ENCODE measurements at places on chromosomes 4 and X.

DNA sequence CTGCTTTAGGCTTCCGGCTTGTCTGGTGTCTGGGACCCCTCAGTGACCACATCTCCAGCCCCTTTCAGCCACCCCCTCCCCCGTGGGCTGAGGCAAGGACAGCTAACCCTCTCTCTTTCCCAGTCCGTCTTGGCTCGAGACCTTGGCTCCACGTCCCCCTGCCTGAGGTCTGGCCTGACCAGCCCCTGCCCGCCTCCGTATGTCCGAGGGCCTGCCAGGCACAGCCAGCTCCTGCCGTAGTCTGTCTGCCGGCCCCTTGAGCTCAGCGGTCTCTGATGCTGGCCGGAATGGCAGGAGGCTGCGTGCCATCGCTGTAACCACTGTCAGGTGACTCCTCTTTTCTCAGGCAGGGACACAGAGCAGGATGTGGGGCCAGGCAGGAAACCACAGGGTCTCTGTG lies 73.3 kb upstream of the LRPAP1 start:
- DNase-seq, result no peak

DNA sequence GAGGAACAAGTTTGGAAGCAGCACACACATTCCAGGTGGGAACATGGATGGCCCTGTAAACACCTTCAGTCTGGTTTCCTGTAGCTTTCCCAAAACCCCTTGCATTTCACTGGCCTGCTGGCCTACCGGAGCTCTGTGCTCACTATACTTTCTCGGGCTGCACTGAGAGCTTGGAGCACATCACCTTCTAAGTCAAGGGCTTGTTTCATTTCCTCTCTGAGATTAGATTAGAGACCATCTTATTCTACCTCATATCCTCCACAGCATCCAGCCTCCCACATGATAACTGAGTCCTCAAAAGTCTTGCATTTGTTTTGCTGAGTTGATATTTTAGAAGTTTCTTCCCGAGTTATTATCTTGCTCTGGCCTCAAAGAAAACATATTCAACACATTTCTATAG lies 147.7 kb downstream of the RASL11B start:
- no peak for DNase-seq

DNA sequence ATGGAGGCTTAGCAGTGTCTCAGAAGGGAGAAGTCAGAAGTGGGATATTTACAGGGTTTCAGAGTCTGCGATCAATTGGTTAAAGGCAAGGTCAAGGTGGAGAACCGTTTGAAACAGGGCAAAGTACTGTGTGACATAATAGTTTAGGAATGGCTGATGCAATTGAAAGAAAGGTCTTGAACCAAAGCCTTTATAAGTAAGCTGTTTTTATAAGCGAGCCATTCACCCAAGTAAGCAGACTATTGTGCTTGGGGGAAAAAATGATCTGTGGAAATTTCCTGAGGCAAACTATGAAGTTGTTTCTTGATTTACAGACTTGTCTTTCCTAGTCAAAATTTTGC lies 327.3 kb downstream of the CAMK2D start:
- DNase-seq, result no peak

DNA sequence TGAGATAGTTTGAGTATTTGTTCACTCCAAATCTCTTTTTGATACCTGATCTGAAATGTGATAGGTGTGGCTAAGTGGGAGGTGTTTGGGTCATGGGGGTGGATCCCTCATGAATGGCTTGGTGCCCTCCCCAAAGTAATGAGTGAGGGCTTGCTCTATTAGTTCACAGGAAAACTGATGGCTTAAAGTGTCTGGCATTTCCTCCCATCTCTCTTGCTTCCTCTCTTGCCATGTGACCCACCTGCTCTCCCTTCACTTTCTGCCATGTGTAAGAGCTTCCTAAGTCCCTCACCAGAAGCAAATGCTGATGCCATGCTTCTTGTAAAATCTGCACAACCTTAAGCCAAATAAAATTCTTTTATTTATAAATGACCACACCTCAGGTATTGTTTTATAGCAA lies 61.1 kb downstream of the MAD2L1 start:
- no peak for DNase-seq

DNA sequence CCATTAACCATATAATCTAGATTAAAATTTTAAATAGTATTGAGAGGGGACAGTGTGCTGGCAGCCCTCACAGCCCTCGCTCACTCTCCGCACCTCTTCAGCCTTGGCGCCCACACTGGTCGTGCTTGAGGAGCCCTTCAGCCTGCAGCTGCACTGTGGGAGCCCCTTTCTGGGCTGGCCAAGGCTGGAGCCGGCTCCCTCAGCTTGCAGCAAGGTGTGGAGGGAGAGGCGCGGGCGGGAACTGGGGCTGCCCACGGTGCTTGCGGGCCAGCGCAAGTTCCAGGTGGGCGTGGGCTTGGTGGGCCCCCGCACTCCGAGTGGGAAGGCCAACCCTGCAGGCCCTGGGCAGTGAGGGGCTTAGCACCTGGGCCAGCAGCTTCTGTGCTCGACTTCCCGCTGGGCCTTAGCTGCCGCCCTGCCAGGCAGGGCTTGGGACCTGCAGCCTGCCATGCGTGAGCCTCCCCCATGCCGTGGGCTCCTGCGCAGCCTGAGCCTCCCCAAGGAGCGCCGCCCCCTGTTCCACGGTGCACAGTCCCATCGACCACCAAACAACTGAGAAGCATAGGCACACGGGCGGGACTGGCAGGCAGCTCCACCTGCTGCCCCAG lies 32.8 kb upstream of the CFAP299 start:
- no peak for DNase-seq

DNA sequence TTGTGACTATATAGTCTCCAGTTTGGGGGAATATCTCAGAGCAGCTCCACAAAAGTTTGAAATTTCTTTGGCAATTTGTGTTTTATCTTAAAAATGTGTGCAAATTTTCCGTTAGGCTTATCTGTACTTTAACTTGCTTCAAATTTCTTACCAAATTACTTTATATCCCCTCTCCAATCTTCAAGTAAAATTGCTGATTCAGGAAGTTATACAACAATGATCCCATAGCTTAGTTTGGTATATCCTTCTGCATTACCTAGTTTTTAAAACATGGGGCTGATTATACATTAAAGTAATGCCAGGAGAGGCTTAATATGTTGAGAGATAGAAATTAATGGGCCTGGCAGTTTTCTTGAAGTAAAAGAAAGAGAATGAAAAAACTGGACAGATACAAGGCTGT lies 66.6 kb downstream of the TAF1 start:
- no peak for DNase-seq

- DNase-seq, result no peak
Observed at GRCh38 chr4:65968831-65969558, 298.7 kb upstream of the EPHA5 start.

DNA sequence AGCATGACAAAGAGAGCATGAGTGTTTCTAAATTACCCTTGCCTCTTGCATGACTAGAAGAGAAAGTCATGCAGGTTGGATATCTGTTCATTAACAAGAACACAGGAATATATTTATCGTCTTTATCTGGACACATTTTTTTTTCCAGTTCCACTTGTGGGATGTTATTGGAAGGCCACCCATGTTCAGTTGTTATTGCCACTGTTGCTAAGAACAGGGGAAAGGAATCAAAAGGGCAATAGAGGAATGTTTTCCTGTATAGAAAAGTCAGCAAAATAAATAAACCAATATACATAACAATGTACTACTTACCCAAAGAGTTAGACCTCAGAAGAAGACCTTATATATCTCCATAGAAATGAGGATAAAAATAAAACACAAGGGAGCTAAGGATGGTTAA lies 270.1 kb downstream of the QDPR start:
- DNase-seq, result no peak

DNA sequence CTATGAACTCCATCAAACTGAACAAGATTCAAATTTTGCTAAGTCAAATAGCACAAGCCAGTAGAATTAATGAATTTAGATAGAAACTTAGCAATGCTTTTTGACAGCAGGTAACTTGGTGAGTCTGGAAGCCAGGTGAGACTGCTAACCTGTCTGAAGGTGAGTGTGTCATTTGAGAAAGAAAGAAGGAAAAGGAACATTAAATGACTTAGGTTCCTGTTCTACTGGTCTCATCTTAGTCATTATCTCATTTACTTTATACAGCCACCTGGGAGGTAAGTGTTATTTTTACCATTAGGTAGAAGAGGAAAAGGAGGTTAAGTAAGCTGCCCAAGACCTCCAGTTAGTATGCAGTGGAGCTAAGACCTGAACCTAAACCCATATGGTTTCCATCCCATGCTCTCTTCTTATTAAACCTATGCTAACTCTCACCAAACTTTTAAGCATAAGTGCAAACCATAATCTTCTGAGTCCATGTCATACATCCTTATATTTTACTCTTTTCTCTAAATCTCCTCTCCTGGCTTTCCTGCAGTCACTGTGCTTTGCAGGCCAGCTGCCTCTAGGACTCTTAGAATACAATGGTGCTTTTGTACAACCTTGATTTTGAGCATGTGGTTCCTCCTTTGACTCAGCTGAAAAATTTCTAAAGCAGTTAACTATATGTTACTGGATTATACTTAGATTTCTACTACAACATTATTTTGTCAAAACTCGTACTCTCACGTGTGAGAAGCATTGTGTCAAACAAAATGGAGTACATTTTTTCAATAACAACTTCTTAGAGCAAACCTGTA lies 68.5 kb downstream of the ATP10D start:
- DNase-seq, result no peak

Data from stimulated activated CD4-positive, alpha-beta T cell treated with anti-CD3 and anti-CD28 coated beads, TNF-alpha, amount 100 ng/mL, for 1 hour (primary cell).